ENCODE measurements at places on chromosomes 3 and 15. TPM values are rescaled to one million over a fixed set of nuclear protein-coding genes. Genes with fewer than 3 reads are reported as not detected.

CELSR3 gene
- 1.4 TPM for total RNA-seq

- DNase-seq: no peak
These were observed 159.5 kb downstream of the PLCH1 start for GRCh38 chr3:155585384-155585783.

DNA sequence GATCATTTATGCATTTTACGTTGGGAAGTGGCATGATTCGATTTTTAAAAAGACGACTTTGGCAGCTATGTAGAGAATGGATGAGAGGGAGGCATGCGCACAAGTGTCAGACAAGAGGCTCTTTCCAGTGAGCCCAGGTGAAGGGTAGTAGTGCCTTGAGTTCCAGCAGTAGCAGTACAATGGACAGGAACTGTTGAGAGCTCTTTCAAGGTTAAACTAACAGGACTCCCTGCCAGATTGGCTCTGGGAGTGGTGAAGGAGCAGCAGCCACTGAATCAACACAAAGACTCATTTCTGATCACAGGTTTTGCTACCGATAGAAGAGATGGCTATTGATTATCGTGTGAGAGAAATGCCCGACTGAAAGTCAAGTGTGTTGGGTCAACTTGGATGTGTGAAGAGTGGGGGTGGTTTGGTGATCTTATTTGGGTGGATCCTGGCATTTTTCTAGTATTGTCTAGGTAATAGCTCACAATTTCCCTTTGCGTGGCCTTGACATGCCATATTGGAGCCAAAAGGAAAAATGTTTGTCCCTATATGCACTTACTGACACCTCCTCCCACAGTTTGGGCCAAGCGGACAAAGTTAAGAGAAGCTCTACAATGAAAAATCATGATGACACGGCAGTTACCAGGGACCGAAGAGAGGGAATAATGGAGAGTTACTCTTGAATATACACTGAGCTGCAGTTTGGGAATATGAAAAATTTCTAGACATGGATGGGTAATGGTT lies 81.6 kb upstream of the MDFIC2 start:
- no peak for DNase-seq

- DNase-seq: no peak
These were observed 200.7 kb upstream of the SEMA6D start for GRCh38 chr15:47516558-47516957.

DNA sequence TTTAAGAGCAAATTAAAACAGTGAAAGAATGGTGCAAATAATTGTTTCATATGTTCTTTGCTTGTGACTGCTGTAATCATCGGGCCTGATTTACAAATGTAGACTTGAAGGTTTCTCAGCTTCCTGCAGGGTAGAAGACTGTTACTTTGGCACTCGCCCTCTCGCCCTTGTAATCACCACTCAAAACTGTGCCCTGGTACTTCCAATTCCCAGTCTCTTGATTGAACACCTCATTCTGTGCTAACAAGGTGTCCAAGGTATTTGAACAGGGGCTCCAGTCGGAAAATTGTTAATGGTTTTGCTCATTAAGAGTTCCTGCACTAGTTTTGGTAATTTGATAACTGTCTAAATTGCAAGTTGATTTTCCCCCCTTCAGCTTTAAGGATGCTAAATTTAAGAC lies 209.5 kb downstream of the ZIC1 start:
- DNase-seq: no peak

GRCh38 chr15:100948430-100948762 lies 29.2 kb downstream of the LRRK1 start:
- no peak for DNase-seq

Measured in left colon (tissue), 2 donors.